NCI-H1092 treated with DMSO at 0.1 percent for 48 hours (cell line): ENCODE measurements at places on chromosomes 16 and 17.

- peak; percentile 31 for DNase-seq
Observed at GRCh38 chr16:23835390-23836077, at the start of gene PRKCB. PRKCB (plus strand) TSS chr16:23835983.

GRCh38 chr17:48790607-48791127 is 26.4 kb downstream of the TTLL6 start:
- no peak for DNase-seq

GRCh38 chr16:16017812-16018211 is 68.4 kb downstream of the ABCC1 start:
- no peak for DNase-seq

- DNase-seq, result peak; percentile 47
Observed at GRCh38 chr16:1963806-1964505, 670 bp downstream of the RPS2 start.

- no peak for DNase-seq
Observed at GRCh38 chr17:78086740-78087139, 41.8 kb downstream of the TMC6 start.

DNA sequence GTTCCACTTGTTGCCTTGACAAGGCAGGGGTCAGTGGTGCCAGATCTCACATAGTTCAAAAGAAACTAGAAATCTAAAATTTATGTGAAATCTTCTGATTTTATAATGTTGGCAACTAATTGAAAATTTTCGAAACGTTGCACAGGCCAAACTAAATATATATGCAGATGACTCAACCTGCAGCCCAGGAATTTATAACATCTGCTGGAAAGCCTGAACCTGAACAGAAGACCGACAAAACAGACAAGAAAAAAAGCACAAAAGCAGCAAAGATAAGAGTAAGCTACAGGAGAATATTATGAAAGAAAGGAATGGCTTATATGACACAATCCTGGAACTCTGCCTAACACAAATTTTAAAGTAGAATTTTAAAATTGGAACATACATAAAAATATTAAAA is 207.6 kb downstream of the CEP112 start:
- DNase-seq, result no peak

DNA sequence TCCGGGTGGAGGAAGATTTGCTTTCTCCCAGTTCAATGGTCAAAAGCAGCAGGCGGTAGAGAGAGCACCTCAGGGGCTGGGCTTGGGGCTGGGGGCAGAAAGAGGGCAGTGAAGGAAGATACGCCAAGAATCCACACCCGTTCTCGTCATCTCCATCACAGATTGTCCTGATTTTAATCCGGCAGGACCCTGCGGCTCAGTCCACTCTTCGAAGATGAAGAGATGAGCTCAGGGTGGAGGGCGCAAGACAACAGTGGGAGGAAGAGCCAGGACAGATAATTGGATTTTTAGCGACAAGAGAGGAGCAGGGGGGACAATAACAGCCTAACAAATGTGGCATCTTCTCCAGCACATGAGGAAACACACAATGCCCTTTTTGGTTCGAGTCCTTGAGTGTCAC is 165.9 kb downstream of the SDK2 start:
- no peak for DNase-seq

DNA sequence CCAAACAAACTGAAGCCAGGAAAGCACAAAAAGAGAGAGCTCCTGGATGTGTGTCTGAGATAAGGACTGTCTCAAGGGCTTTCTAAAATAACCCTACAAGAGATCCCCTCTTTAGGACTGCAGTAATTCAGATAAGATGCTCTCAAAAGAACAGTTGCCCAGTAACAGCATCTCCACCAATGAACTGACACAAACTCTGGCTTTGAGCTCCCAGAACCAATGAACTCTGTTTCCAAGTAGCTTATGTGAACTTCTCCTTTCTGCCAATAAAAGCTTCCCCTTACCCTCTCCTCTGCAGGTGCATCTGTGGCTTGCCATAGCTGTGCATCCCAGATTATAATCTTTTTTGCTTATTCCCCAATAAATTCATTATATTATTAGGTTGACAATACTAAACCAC is 421.5 kb downstream of the SLC39A11 start:
- no peak for DNase-seq

DNA sequence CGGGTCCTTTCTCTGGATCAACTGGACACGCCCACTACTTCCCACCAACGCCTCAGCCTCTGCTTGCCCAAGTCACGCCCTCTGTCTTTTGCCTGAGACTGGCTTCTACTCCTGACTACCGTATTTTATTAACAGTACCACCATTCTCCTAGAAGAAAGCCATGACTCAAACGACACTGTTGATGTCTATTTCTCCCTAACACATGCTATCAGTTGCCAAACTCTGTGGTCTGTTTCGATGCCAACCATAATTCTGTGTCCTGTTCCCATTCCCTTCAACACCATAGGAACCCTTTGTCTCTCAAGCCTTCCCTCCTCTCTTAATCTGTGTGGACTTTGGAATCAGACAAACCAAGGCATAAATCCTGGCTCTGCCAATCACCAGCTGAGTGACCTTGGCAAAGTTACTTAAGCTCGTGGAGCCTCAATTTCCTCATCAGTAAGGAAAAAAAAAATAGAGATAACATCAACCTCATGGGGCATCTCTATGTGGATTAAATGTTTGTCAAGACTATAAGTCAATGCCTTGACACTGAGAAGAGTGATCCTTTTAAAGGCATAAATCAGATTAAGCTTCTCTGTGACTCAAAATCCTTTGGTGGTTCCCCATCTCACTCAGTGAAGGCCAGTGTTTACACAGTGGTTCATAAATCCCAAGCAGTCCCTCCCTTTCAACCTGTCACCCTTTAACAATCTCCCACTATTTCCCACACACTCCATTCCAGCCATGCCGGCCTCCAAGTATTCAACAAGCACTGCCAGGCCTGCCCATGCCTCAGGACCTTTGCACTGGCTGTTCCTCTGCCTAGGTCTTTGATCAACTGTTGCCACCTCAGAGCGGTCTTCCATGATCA is 45.6 kb downstream of the ERN1 start:
- DNase-seq, result no peak

DNA sequence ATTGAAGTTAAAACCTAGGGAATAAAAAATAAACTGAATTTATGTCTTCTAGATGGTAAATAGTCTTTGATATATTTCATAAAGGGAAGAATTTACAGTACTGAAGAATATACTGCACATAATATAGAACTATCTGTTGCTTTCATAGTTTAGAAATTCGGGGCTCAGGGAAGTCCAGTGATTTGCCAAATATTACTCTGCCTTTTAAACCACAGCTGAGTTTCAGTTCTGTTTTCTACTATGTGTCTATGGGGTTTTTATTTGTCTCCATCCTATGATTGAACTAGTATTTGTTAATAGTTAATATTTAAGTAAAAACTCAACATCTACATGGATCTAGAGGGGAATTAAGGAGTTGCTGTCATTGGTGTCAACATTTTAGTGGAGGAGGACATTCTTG is 715.0 kb upstream of the CDH8 start:
- DNase-seq, result no peak
